ENCODE measurements at places on chromosomes 7 and 10.
A peak's percentile ranks its signal among the peaks of the same experiment; 100 is the strongest.

DNA sequence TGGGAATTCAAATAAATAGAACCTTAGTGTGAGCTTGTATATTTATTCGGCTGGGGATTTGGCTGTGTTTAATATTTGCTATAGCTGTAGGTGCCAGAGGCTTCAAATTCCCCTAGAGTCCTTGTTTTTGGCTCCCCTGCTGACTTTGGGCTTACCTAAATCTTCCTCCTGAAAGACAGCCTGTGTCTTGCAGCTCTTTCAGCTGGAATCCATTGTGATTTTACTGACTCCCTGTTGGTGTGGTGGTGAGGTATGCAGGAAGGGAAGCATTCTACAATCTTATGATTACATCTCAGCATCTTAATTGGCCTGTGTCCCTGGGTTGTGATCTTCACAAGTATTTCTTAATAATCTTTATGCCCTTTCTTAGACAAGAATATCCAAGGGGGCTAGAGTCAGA is 25.9 kb downstream of the FOXI2 start:
- no peak for DNase-seq

DNA sequence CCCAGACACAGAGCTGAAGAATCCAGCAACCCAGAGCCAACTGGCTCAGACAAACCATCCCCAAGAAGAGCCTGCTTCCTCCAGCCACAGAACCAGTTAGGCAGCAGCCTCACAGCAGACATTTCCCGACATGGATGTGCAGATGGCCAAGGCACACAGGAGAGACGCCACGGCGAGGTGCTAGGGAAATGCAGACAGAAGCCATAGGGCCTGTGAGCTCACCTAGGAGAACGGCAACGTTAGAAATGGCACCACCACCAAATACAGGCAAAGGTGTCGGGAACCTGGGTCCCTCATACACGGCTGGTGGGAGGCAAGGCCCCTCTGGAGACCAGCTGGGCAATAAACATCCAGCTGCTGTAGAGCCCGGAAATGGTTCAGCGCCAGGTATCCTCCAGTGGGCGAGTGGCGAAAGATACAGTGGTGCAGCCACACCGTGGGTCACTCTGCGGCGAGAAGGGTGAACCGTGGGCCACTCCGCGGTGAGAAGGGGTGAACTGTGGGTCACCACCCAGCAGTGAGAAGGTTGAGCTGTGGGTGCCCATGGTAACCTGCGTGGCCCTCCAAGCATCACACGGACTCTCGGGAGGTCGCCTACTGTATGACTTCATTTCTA is 31.2 kb downstream of the JAKMIP3 start:
- no peak for DNase-seq

GRCh38 chr10:80414142-80414895 is 6.0 kb downstream of the PRXL2A start:
- DNase-seq = no peak

- no peak for DNase-seq
These were observed 210.3 kb downstream of the DNAJB6 start for GRCh38 chr7:157547102-157547501.

DNA sequence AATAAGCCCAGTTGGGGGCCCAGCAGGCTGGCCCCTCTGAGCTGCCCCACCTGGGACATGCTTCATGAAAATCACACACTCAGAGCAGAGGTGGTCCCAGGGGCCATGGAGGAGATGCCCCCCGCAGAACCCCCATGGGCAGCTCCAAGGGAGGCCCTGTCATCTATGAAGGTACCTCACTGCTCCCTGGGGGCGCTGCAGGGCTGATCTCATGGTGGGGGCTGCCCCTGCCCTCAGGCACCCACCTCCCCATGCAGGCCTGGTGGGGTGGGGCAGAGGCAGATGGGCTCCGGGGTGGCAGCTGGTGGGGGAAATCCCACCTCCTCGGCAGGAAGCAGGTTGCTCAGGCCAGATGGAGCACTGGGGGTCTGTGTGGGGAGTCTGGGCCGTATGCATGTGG is 60.5 kb downstream of the YKT6 start:
- no peak for DNase-seq

DNA sequence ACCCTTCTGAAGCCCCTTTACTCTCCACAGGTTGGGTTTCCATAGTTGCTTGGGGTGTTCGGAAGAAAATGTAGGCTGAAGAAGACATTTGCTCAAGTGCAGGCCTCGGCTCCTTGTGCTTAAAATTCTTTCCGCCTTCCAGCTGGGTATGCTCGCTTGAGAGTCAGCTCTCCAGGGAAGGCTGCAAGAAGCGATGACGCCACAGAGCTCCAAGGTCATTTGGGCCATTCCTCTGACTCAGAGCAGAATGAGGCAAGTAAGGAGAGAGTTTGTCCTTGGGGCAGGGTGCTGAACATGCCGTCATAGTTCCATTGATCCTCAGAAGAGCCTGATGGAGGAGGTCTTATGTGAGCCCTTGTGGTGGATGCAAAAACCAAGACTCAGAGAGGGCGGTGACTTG is 27.4 kb upstream of the HSPA12A start:
- no peak for DNase-seq

GRCh38 chr7:117041822-117042221 is 88.5 kb downstream of the ST7 start:
- no peak for DNase-seq

GRCh38 chr7:46930366-46930765 is 651.5 kb downstream of the TNS3 start:
- DNase-seq = no peak

DNA sequence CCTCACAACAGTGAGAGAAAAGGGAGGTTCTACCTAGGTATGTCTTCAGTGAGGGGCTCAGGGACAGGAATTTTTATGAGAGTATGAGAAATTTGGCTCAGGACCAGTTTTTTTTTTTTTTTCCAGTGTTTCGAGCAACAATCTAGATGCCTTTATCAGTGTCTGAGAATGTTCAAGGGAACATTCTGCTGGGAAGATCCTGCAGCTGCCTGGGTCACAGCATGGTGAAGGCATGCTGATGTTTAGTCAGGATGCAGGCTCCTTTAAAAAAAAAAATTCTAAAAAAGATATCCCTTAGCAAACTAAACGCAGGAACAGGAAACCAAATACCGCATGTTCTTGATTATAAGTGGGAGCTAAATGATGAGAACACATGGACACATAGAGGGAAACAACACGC is 31.0 kb downstream of the SBDS start:
- no peak for DNase-seq

GRCh38 chr7:99976626-99977025 is 795 bp upstream of the AZGP1 start:
- no peak for DNase-seq

- DNase-seq = no peak
These were observed 5.5 kb upstream of the SPAG6 start for GRCh38 chr10:22339761-22340328.

- no peak for DNase-seq
These were observed 63.2 kb downstream of the MKI67 start for GRCh38 chr10:128062881-128063563.

GRCh38 chr10:1343176-1343575 is 287.0 kb downstream of the WDR37 start:
- DNase-seq = no peak

- peak; percentile 35 for DNase-seq
These were observed 35.8 kb upstream of the EIF4H start for GRCh38 chr7:74138334-74138867.

DNA sequence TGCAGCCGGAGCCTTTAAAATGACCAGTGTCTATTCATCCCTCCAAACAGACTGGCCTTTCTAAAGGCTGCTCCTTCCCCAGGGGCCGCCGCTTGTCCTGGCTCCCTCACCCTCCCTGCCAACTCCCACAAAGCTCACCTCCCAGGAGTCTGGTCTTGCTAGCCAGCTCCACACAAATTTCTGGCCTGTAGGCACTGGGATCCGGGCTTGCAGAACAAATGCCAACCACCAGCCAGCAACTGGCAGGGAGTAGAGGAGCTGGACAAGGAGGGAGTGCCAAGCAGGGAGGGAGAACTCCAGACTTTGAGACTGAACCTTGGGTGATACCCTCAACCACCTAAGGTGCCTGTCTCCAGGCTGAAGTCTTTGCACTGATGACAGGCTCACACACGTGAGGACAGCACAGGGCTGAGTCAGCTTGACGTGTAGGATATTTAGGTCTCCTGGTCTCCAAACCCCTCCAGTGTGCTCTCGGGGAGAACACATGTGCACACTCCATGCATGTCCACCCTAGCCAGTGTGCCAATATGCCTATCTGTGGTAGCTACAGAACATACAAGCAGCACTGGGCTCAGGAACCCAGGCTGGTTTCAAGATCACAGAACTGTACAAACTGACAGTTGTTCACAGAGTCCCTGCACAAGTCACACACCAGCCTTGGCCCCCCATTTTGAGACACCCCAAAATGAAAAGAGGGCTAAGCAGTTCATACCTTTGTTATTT is 6.0 kb downstream of the PAX2 start:
- DNase-seq = no peak

DNA sequence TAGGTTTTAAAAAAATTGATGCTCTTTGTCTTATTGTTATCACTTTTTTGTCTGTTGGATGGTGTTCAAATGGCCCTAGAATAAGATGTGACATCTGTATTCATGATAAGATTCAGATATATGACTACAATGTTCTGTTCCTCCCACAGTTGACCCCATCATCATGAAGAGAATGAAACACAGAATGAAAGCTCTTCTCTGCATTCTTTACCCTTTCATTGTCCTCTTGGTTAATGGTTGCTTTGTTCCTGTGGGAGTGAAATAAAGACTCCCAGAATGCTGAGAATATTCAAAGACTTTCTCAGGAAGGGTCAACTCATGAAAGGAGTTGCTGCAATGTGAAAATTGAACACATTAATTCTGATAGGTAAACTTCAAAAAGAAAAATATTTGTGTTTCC is 1015.8 kb downstream of the SORCS3 start:
- DNase-seq = peak; percentile 35

Measured in iPS-NIHi11 (cell line).